ENCODE measurements at places on chromosomes 2 and 18.

DNA sequence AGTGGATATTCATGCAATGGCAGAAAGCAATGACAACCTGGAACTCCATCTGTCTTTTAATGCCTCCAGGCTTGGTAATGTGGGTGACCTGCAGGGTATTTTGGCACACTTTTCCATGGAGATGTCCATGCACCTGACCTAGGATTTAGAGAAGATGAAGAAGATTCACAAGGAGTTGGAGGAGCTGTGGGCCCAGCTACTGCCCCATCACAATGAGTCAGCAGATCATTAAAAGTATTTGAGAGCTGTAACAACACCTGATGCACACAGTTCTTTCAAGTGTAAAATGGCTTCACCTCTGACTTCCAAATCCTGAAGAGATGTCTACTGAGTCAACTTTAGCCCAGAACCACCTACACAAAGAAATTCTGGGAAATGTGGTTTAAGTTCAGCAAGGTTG lies 22.1 kb upstream of the OSR1 start:
- DNase-seq = no peak

DNA sequence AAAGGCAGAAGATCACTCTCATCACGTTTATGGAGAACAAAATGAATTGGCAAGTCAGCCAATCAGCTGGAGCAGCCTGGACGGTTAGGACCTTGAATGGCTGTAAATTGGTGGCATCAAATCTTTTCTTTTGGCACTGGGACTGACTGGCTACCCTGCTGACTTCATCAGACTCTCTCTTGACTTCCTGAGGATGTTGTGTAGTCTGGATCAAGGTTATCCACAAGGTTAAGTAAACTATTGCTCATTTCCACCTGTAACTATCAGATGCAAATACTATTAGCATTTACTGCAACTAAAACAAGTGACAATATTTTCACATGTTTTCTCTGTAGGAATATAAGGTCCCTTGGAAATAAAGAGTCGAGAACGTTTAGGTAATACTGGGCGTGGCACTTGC lies 134.3 kb upstream of the RASGRP3 start:
- DNase-seq = no peak

DNA sequence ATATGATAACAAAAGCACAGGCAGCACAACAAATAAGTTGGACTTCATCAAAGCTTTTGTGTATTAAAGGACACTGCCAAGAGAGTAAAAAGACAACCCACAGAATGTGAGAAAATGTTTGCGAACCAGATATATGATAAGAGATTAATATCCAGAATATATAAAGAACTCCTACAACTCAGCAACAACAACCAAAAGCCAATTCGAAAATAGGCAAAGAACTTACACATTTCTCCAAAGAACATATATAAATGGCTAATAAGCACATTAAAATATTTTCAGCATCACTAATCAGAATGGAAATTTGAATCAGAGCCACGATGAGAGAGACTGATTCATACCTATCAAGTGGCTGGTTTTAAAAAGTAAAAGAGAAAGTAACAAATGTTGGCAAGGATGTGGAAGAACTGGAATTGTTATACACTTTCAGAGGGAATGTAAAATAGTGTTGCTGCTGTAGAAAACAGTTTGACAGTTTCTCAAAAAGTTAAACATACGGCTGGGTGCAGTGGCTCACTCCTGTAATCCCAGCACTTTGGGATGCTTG lies 25.2 kb downstream of the EPB41L5 start:
- no peak for DNase-seq

- no peak for DNase-seq
Observed at GRCh38 chr2:54513363-54513715, 57.2 kb downstream of the SPTBN1 start.

DNA sequence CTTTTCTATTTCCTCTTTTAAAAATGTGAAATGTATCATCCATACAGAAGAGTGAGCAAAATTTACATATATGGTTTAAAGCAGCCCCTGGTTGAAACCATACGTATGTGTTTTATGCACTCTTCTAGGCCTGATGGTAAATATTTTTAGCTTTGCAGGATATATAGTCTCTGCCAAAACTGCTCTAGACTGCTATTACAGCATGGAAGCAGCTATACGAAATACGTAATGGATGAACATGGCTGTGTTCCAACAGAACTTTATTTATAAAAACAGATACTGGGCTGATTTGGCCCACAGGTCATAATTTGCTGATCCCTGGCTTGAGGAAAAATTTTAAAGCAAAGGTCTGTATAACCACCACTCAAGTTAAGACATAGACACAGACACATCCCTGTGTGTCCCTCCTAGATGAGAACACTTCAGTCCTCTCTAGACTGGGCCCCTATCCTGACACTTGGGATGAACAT lies 42.5 kb upstream of the ATP8B1 start:
- no peak for DNase-seq

DNA sequence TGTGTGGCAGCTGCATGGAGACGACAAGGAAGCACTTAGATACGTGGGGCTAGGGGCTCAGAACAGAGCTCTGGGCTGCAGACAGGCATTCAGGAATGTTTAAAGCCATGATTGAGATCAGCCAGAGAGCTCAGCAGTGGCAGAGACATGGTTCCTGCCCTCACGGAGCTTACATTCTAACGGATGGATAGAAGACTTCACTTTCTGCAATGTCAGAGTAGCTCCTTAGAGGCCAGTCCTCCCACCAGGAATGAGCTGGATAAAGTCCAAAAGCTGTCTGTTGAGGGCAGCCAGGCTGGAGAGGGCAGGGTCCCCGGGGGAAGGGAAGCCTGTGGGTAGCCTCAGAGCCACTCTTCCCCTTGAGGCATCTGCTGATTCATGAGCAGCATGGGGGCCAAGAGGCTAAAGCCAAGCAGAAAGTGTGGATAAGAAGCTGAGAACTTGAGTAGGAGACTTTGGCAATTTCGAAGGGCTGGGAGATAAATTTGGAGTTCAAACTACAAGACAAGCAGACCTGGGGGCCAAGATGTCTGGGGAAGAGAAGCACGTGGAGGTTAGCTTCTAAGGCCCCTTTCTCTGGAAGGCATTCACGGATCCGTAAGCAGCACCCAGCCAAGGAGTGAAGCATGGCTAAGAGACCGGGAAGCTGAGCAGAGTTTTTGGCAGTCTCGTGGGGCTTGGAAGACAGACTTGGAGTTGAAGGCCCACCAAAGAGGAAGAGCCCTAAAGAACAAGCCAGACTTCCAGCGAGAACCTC lies 9.7 kb upstream of the CIB4 start:
- DNase-seq = no peak

- DNase-seq = no peak
Observed at GRCh38 chr2:11710632-11711353, 35.6 kb upstream of the LPIN1 start.

DNA sequence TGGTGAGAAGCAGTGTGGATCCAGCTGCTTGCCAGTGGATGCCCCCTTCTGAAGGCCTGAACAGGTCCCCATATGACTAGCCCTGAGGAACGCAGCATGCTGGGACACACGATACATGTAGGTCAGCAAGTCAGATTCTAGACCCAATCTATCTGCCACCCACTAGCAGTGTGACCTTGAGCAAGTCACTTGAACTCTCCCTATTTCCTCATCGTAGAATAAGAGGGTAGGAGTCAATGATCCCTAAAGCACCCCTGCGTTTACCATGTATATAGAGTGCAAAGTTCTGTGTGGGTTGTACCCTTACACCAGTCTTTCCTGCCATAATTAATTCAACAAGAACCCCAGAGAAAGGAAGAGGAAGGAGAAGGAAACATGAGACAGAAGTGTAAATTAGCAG lies 123.7 kb downstream of the GALNT14 start:
- DNase-seq = no peak

DNA sequence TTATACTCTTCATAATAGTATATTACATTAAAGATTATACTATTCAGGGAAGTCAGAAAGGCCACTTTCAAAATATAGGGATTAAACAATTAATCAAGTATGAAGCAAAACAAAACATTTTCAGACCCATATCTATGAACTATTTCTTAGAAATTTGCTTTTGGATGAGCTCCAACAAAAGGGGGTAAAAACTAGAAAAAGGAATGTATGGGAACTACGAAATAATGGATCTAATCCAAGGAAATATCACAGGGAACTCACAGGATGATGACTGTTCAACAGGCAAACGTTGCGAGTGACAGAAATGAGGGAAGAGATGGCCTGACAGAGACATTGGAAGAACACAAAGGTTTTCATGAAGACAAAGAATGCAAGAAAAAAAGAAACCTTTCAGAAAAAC lies 27.9 kb downstream of the G6PC2 start:
- DNase-seq = no peak

DNA sequence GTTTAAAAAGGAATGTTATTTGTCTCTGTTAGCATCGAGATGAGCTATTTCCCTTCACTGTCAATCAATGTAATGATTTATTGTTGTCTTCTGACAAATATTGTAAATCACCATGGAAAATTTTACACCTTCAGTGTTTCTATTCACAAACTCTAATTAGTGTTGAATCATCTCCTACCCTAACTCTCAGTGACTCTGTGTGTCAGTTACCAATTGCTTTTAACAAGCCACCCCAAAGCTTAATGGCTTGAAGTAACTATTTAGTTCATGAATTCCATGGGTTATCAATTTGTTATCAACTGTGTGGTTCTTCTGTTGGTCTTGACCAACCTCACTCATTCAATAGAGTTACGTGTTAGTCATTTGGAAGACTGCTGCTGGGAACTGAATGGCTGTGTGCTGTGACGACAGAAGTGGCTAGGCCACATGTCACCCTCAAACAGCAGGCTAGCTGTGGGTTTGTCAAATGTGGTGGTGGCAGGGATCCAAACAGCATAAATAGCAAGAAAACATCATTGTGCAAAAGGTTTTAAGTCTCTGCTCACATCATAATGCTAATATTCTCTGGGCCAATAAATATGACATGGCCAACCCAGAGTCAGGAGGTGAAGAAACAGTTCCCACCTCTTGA lies 910.8 kb upstream of the CDH2 start:
- DNase-seq = no peak

GRCh38 chr18:11767935-11768334 lies 78.9 kb downstream of the GNAL start:
- DNase-seq = no peak

DNA sequence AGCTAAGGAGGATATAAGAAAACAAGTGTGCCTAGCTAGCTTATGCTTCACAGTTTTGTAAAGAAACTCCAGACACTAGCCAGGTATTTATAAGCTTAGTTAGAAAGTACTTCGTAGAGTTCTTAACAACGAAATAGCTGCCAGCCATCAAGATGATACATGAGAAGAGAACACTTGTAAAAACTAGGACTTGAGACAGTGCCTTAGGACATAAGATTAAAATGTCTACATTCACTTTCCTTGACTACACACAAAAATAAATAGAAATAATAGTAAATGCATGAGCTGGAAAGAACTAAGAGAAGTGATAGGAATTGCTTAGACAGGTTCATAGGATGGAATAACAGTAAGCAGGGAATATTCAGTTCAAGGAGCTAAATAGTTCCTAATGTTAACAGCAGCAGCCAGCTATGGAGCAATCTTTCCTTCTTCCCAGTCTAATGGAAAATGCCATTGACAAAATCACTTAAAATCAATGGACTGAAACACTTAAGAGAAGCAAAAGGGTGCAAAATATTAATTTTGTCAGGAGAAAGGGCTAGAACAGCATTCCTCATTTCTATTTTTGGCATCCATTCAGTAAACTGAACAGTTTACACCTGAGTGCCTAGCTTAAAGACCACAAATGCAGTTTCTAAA lies 186.6 kb downstream of the PDE11A start:
- no peak for DNase-seq

- no peak for DNase-seq
Observed at GRCh38 chr2:133885847-133886246, 317.6 kb upstream of the NCKAP5 start.

- DNase-seq = no peak
Observed at GRCh38 chr18:41842886-41843285, 112.1 kb upstream of the PIK3C3 start.

- no peak for DNase-seq
Observed at GRCh38 chr2:157441072-157441454, 2.8 kb downstream of the CYTIP start.

- DNase-seq = no peak
Observed at GRCh38 chr18:7116792-7117389, 706 bp downstream of the LAMA1 start.

GRCh38 chr2:48170281-48170680 lies 264.0 kb upstream of the FBXO11 start:
- DNase-seq = no peak

GRCh38 chr2:140200307-140200706 lies 1420.1 kb upstream of the NXPH2 start:
- DNase-seq = no peak

DNA sequence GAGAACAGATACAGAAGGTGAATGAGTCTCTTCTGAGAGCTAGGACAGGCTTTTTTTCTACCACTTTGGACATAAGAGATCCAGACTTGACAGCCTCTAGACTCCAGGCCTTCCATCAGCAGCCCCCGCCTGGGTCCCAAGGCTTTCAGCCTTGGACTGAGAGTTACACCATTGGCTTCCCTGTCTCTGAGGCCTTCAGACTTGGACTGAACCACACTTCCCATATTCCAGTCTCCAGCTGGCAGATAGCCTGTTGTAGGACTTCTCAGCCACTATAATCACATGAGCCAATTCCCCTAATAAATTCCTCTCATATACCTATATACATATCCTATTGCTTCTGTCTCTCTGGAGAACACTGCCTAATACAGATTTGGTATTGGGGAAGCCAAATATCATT lies 128.2 kb downstream of the MCFD2 start:
- no peak for DNase-seq

DNA sequence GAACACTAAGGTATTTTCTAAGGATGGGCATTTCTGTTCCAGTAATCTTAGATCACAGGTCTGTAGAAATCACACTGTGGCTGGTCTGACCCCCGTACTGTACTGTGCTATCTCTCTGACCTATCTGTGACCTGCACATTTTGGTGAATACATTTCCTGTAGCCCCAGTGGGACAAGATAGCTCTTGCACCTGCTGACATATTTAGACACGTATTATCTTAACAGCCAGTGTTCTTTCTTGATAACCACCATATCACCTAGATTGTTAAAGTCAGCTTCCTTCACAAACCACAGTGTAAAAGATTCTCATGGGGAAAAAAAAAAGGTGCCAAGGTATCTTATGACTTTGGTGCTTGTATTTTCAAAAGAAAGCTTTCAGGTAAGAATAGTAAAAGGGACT lies 39.8 kb upstream of the TMEM247 start:
- DNase-seq = no peak

GRCh38 chr2:120596990-120597594 lies 138.6 kb upstream of the GLI2 start:
- DNase-seq = no peak

DNA sequence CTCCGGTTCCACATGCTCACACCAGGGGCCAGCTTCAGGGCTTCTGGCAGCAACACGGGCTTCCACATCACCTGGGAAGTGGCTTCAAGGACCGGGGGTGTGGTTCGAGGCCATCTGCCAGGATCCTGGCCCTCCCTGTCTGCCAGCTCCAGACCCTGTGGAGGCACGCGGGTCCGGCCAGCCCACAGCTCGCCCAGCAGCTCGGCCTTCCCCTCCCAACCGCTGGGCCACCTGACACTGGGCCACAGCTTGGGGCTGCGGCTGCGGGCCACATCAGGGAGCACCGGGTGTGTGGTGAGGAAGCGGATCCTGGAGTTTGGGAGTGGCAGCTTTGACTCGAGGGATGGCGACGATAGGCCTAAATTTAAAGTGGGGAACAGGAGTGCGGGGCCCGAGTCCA lies 7.0 kb downstream of the C2orf81 start:
- no peak for DNase-seq

GRCh38 chr18:3058328-3059191 lies 45.6 kb upstream of the LPIN2 start:
- no peak for DNase-seq

Measured in activated T-cell treated with anti-CD3 and anti-CD28 coated beads for 4 hours (primary cell).